ENCODE measurements at places on chromosomes 6 and 20.

- no peak for DNase-seq
Observed at GRCh38 chr6:1081551-1082284, 230.2 kb upstream of the FOXQ1 start.

DNA sequence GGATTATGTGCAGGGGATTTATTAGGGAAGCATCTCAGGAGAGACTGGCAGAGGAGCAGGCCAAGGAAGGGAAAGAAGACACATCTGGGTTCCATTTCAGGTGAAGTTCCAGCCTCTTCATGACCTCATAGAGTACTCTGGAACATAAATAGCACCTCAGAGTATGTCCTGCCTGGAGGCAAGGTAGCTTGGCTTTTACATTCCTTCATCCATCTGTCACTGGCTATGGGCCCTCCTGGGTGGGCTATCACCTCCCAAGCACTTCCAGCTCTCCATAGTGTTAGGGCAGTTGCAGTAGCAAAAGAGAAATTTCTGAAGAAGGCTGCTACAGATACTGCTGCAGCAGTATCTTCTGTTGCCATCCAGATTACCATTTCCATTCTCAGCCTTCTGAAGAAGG is 116.0 kb downstream of the PLCB1 start:
- DNase-seq: no peak

GRCh38 chr6:21767891-21768648 is 174.5 kb downstream of the SOX4 start:
- DNase-seq: no peak

DNA sequence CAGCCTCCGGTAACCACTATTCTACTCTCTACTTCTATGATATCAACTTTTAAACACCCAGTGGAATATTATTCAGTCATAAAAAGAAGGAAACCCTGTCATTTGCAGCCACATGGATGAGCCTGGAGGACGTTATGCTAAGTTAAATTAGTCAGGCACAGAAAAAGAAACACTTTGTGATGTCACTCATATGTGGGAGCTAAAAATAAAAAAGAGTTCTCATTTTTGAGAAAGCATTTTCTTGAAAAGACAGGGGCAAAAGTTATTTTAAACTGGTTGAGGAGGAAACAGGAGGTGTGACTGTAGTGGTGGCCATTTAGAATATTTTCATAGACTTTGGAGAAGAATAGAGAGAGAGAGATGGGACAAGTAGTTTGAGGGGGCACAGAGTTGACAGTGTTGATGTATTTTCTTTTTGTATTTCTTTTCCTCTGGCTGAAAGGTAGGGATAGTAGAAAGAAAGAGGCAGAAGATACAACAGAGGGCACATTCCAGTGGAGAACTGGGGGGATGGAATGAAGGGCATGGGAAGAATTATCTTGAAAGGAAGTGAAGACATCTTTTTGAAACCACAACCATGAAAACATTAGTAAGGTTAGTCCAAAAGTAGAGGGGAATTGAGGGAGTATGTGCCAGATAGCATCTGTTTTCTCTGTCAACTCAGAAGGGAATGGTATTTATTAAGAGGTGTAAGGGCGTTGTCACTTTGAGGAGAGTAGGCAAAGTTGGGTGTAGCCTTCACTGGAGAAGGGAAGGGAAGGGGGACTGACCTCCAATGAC is 181.3 kb upstream of the GMDS start:
- DNase-seq: no peak

DNA sequence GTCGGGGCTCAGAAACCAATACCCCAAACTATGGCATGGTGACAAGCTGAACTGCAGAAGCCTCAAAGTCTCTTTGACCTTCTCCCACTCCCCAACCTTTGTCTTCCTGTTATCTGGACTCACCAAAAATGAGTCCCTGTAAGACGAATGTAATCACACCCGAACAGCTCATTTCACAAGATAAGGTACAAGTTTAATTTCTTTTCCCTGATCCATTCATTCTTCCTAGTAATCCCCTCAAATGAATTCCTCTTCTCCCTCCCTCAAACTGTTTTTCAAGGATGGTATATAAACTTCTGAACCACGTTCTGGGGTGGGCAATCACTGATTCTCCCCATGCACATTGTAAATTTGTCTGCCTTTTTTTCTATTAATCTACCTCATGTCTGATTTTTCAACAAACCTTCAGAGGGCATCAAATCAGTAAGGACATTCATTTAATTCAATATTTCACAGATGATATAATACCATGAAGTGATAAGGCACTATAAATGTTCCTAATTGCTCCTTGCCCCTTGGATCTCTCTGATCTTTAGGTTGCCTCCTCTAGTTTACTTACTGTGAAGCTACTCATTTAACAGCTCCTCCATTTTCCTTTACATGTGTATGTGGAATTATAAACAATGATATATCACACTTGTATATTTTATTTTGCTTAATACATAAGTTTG is 77.2 kb downstream of the OR2B2 start:
- DNase-seq: no peak

DNA sequence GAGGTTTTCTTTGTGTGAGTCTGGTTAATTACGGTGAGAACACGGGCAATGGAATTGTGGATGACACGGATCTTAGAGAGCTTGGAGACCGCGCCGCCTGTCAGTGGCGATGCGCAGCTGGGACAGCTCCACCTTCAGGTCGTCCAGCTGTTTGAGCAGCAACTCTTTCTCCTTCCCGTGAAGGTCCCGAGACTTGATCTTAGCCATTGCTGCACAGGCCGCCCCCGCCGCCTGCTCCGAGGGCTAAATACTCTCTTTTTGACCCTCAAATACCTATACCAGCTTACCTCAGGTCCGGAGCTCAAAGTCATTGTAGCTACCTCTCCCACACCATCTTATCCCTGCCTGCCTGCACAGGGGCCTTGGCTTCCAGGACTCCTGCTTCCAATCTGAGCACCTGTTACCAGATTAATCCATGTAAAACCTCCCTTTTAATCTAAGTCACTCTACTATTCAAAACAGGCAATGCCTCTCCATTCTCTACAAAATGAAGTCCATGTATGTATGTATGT is 100.2 kb downstream of the PREP start:
- no peak for DNase-seq

DNA sequence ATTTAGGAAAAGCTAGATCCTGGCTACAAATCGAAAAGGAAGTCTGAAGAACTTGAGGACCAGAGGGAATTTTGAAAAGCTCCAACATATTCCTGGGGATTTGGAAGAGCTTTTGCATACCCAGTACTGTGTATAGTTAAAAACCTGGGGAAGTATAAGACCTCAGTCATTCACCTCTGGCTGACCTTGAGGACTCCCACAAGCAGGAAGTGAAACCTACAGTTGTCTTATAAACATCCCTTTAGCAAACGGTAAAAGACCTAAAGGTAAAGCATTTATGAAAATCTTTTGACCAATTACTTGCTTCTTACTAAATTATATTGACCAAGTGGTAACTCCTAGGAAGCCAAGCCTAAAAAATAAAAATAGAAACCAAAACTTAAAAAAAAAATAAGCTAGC is 175.0 kb downstream of the HAO1 start:
- no peak for DNase-seq

DNA sequence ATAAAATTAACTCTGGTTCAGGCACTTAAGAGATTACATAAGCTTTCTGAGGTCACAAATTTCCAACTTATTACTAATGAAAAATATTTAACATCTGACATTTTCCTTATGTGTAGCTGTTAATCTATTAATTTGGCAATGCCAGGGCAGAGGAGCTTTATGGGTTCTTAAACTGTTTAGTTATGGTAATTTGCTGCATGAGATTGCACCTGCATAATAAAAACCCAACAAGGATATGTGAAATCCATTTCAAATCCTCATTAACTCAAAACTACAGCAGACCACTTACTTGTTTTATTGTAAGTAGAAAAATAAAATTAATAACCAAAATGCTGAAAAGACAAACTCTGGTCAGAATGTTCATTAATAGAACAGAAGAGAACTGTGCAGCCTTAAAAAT is 98.1 kb downstream of the PREP start:
- no peak for DNase-seq

- no peak for DNase-seq
Observed at GRCh38 chr6:139325686-139326085, 33.9 kb upstream of the TXLNB start.

GRCh38 chr6:70180183-70180900 is 122.5 kb downstream of the COL9A1 start:
- no peak for DNase-seq

Data from stimulated activated CD4-positive, alpha-beta T cell treated with anti-CD3 and anti-CD28 coated beads, Interleukin-15, amount 100 ng/mL, for 1 hour (primary cell).